ENCODE measurements at places on chromosomes 3 and 15.

- DNase-seq: no peak
Measured at GRCh38 chr3:37934631-37935289, 55.8 kb upstream of the VILL start.

DNA sequence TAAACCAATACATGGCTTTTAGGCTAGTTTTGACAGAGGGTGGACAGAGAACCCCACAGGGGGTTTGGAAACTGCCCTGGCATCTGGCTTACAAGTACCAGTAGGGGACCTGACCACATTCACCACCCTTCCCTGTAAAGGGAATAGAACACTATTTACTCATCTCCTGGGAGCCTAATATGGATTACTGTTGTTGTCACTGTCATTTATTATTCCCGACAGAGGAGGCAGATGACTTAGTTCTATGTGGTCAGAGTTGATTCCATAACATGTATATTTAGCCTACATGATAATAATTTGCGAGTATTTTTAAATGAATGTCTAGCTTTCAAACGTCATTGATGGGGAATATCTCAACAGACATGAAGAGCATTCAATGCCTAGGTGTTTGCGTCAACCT, 15.9 kb downstream of the ZBTB38 start:
- DNase-seq: no peak

DNA sequence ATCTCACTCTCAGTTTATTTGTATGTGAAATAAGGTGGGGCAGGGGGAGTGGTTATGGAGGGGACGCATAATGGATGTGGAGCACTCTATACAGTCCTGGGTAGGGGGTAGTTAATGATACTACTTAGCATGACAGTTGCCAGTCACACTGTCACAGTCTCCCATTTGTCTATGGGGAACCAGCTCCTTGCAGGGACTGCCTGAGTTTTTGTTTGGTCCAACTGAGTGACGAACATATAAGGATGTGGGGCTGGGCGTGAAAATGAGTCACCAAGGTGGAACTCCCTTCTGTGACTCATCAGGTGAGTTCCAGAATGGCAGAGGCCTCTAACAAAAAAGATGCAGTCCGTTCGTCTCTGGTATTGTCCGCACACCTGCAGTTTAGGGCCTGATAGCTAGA, 235.3 kb upstream of the ST8SIA2 start:
- DNase-seq: no peak

GRCh38 chr15:62579842-62580241, 414.8 kb upstream of the C2CD4B start:
- DNase-seq: no peak

- no peak for DNase-seq
Measured at GRCh38 chr15:88106074-88106473, 150.5 kb downstream of the NTRK3 start.

DNA sequence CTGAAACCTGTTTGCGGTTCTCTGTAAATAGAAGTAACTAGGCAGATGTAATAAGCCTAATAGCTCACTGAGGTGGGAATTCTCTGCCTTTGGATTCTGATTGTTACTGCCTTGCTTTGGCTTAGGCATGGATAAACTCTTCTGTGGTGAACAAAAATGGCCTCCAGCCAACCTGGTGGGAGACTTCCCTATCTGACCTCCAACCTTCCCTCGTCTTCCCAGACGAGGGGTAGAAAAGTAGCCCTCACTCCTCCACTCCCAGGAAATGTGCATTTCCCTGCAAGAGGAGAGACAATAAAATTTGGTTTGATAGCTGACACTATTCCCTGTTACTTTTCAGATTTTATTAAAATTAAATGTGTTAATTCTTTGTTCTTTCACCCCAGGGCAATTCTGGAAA, 606 bp upstream of the CD96 start:
- DNase-seq: no peak

DNA sequence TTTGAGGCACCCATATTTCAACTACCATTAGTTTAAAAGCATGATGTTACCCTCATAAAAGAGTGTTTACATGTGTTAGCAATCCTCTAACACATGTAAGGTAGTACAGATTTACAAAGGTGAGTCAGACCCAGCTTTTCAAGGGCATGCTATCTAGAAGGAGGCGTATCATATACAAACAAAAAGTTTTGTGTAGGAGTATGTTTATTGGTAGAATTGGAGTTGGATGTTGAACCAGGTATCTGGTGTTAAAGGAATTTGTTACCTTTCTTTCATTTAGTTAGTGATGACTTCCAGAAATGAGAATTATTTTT, 2.4 kb downstream of the HACD3 start:
- DNase-seq: no peak

DNA sequence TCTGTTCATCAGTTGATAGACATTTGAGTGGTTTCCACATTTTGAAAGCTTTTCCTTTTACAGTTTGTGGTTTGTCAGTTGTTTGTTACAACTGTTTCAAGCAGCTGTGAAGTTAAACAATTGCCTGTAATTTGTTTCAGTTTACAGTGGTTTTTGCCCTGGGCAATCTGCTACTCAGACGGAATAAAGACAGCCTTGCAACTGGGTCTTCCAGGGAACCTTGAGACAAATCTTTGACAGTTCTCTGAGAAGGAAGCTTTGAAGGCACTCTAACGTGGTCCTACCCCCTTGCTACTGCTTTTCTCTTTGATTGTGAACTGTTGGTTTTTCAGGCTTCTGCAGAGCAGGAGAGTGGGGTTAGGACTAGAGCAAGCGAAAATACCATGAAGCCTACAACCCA, 28.0 kb downstream of the LRRC28 start:
- DNase-seq: no peak

DNA sequence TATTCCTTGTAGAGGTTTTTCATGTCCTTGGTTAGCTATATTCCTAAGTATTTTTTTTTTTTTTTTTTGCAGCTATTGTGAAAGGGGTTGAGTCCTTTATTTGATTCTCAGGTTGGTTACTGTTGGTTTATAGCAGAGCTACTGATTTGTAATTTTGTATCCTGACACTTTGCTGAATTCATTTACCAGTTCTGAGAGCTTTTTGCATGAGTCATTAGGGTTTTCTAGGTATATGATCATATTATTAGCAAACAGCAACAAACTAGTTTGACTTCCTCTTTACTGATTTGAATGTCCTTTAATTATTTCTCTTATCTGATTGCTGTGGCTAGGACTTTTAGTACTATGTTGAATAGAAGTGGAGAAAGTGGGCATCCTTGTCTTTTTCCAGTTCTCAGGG, 737.4 kb downstream of the ZNF385D start:
- no peak for DNase-seq

DNA sequence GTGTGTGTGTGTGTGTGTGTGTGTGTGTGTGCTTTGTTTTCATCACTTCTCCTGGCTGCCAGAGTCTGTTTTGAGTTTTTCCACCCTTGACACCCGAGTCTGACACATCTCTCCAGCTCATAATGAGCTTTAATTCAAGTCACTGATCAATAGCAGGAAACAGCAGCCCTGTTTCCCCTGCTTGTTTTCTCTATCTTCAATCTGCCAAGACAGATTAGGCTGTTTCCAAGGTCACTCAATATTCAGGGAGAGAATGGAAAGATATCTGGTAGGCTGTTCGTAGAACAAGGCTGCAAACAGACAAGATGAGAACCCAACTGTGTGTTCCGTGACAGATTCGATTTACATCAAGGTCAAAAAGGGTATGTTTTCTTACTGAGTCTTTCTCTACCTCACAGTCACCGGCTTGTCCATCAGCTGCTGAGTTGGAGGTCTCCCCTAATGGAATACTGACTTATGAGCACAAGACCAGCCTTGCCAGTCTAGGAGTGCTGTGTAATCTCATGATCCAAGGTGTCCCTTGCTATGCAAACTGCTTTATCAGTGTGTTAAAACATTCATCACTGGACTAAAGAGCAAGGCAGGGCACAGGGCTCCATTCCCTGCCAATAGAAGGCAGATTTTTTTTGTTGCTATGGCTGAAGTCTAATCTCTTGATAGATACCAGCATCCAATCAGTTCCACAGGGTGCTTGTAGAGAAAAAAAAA, 187.9 kb upstream of the LMCD1 start:
- DNase-seq: no peak

DNA sequence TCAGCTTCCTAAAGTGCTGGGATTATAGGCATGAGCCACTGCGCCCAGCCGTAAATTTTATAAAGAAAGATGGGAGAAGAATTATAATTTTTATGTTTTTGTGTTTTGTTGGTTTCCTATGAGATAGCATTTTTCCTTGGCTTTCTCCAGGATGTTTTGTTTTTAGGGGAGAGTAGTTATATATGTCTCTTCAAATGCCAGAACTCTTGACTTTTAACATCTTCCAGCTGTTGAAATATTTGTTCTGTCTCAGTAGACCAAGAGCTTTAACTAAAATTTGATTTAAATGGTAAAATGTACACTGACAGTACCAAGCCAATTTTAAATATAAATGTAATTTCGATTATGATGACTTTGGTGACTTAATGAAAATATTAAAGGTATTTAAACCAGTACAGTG, 96.8 kb downstream of the DHX36 start:
- DNase-seq: no peak

- no peak for DNase-seq
Measured at GRCh38 chr3:27805282-27805681, 83.2 kb upstream of the EOMES start.

GRCh38 chr15:41981371-41982132, 9.2 kb upstream of the EHD4 start:
- DNase-seq: no peak

DNA sequence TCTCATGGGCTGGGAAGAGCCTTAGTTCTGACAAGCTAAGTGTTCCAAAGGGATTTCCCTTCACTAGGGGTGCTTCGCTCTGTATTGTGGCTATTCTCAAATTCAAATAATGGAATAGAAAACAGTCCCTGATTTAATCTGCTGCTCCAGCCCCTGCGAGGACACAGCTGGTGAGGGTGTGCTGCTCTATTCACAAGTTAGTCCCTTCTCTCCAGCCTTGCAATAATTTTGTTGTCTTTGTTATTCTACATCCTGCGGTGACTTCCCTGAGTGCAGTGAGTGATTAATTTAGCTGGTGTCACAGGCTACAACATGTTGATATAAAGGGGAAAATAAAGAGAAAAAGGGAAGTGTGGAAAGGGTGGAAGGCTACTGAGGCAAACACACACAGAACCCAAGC, 180.5 kb upstream of the VEPH1 start:
- DNase-seq: no peak

DNA sequence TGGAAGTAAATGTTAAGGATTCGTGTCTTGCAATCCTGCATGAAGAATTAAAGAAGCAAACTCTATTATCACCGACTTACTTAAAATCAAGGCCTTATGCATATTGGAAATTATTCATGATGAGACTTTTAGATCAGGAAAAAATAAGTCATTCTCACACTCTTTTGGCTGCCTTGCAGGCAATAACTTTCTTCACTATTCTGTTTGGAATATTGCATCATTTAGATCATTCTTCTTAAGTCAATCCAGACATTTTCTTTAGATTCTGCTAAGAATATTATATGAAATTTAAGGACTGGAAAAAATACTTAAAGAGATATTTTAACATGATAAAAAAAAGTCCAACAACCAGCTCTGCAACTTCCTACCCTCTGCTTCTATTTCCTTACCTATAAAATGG, 245.4 kb downstream of the LRRN1 start:
- DNase-seq: no peak

DNA sequence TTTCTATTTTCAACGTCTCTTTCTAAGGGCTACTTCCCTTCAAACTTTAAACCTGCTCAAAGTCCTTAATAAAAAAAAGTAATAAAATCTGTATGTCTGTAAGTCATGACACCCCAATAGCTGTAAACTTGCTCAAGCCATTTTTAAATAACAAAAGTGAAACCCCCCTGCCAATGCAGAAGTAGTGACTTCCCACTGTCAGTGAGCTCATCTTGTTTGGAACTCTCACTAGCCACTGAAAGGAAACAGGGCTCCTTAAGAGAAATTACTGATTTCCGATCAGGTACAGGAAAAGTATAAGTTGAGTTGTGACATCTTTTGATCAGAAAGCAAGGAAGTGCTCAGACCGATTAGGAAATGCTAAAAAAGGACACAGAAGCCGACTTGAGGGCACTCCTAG, 27.6 kb upstream of the GPR171 start:
- no peak for DNase-seq

- peak; percentile 78 for DNase-seq
Measured at GRCh38 chr3:193016437-193016901, 98.8 kb upstream of the MB21D2 start.

DNA sequence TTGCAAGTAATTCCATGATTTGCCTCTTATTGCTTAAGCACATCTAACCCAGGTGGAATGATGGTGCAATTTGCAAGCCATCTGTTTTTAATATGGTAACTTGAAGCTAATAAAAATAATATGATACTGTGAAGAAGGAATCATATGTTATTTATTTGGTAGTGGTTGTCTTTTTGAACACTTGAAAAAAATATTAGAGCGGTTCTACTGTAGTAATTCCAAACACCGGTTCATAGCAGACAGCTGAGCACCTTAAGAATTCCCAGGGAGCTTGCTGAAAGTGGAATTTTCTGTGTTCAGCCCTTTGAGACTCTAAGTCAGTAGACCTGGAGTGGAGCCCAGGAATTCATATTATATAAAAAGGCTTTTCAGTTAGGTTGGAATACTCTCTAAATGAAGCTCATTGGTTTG, 687.4 kb downstream of the EDEM1 start:
- no peak for DNase-seq

- DNase-seq: no peak
Measured at GRCh38 chr3:1055870-1056269, 37.0 kb upstream of the CNTN6 start.

DNA sequence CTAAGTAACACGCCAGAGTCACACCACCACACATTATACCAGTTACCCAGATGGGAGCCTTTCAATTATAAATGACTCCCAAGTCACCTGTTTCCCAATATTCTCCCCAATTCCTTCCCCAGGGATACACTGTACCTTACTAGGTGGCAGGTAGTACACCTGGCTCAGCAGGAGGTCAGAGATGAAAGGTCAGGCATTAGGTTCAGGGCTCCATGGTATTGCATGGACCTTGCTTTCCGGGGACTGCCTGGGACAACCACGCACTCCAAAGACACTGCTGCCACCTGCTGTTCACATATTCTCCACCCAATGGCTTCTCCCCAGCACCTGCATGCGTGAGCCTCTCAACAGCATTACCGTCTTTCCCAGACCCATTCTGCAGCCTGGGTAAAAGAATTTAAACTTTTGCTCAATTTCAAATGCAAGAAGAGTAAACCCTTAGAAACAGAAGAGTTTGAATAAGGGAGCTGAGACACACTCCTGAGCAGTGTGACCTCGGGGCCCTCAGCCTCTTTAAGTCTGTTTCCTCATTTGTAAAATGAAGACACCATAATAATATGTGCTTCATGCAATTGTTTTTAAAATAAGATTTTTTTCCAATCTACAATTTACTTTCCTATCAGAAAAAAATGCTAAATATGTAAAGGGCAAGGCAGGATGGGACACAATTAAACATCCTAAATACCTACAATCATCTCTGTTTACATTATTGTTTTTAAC, 28.0 kb upstream of the LACTB start:
- peak; percentile 86 for DNase-seq

- no peak for DNase-seq
Measured at GRCh38 chr3:186025161-186025560, 83.7 kb downstream of the ETV5 start.
